Upper lobe of left lung (tissue), 6 donors: ENCODE measurements at places on chromosomes 3 and 15. TPM values are rescaled to one million over a fixed set of nuclear protein-coding genes. Genes with fewer than 3 reads are reported as not detected.

RETNLB gene
- not detected for total RNA-seq

GRCh38 chr3:178350763-178351162 lies 185.5 kb upstream of the KCNMB2 start:
- H3K4me1 ChIP-seq = no peaks in the 10 kb centered on the region
- H3K27me3 ChIP-seq = no peaks in the 10 kb centered on the region
- H3K36me3 ChIP-seq = no peaks in the 10 kb centered on the region

DNA sequence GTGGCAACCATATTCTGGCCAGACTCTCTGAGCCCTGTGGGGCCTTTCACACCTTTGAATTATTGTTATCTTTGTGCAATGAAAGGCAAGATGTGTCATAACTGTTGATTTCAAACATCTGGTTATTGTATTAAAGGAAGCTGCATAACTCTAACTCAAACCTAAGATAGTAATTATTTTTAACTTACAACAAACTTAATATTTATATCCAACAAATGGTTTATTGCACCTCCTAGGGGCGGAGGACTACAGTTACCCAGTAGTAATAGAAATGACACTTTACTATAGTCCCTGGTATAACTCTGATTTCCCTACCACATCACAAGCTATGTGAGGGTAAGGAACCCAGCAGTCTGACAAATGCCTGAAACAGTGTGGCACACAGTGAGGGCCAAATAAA lies 363.9 kb upstream of the SUCLG2 start:
- no peak overlapping the region for H3K27ac ChIP-seq

- H3K27me3 ChIP-seq = peaks cover 12% of the 10 kb centered on the region
- no peak overlapping the region for H3K4me3 ChIP-seq
- peaks cover 29% of the 10 kb centered on the region for H3K4me1 ChIP-seq
- H3K27ac ChIP-seq = no peak overlapping the region
- DNase-seq = no peak
Observed at GRCh38 chr3:126360046-126360713, 3.0 kb upstream of the KLF15 start.

GRCh38 chr15:78390242-78390641 lies 47.8 kb upstream of the IREB2 start:
- DNase-seq = no peak
- no peak overlapping the region for H3K4me3 ChIP-seq
- H3K36me3 ChIP-seq = no peaks in the 10 kb centered on the region
- no peak overlapping the region for H3K27ac ChIP-seq

PLA2G4D gene
- total RNA-seq = not detected

SYNPR gene
- not detected for total RNA-seq

GOLGA8G gene
- not detected for total RNA-seq

IMPG2 gene
- 0.11 TPM for total RNA-seq

DNA sequence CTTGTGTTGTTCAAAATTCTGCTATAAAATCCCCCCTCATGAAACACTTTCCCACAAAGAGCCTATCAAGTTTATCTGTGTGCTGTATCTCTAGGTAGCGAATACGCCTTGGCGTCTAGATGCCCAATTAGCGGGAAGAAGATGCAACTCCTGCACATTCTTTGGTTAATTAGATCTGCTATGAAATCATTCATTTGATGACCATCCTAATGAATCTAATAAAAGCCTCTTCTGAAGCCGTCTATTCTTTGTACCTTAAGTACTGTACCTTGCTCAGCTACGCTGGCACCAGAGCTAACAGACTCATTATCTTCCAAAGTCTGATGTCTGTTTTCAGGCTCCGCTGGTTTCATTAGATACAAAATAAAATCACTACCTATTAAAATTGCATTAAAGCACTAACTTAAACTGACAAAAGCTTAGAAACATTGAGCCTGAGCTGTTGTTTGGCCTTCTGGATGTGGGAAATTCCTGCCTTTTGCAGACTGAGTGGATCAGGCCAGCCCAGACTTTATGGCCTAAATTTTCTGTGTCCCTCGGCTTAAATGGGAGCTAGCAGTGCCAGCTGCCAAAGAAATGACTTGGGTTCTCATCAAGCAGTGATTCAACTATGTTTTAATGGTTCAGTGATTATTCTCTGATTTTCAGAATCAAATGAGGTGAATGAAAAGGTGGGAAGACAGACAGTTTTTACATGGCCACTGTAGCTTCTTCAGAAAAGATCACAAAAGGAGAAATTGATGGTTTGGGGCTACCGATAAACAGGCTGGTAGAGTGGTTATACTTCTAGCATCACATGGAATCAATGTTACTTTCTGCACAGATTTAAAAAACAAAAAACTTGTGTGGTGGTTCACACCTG lies 28.4 kb upstream of the CHST2 start:
- no peak overlapping the region for H3K4me3 ChIP-seq
- H3K27ac ChIP-seq = no peak overlapping the region
- no peaks in the 10 kb centered on the region for H3K36me3 ChIP-seq
- no peaks in the 10 kb centered on the region for H3K27me3 ChIP-seq
- no peaks in the 10 kb centered on the region for H3K4me1 ChIP-seq
